ENCODE measurements at places on chromosomes 11 and 22.

- DNase-seq: no peak
These were observed 20.7 kb downstream of the PIK3C2A start for GRCh38 chr11:17186932-17187692.

DNA sequence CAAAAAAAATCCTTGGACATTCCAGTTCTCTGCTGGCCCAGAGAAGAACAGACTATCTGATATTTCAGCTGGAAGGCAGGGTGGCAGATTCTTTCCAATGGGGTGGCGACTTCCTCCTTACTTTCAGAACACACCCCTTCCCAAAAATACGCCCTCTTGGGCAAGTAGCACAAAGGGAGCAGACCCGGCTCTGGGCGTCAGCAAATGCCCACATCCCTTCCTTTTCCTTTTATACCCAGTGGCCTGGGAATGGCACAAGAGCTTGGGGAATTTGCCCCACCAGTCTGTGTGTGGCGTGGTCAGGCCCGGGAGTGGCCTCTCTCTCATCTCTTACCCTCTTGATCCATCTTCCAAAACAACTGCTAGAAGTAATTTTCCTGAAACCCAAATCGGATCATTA is 33.0 kb upstream of the NUP160 start:
- no peak for DNase-seq

- DNase-seq: no peak
These were observed 277.6 kb upstream of the SYN3 start for GRCh38 chr22:33335611-33336279.

DNA sequence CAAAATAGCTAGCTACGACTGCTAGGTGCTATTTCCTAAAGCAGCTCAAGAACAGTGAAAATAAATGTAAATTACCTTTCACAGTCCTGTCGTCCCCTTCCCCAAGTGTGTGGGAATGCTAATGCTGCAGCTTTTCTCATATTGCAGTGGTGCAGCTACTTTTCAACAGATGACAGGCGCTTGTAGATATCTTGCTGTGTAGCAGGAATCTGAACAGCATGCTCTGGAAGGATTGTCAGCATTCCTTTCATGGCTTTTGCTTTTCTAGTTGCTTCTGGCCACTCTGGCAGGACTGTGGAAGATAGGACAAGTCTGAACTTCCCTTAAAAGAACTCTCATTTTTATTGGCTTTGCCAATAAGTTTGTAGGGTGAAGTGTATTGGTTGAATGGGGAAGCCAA is 18.8 kb downstream of the FAR1 start:
- DNase-seq: no peak

DNA sequence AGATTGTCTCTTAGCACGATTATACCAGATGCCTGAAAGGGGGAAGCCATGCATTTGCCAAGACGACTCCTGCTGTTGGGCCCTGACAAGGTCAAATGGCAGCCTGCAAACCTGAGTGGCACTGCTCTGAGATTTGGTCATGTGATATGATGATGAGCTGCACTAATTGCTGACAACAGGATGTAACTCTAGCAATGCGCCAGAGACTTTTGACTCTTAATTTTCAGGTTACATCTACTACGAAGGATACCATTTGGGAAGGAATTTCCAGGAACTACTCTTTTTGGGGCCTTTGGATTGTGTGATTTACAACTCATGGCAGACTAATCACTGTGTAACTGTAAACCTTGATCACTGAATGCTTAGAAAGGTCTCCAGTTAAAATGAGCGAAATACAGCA is 13.1 kb downstream of the TREH start:
- no peak for DNase-seq

- DNase-seq: no peak
These were observed 3.4 kb downstream of the KCNK7 start for GRCh38 chr11:65591939-65592857.

GRCh38 chr11:9613830-9614762 is 40.6 kb downstream of the WEE1 start:
- peak; percentile 81 for DNase-seq

DNA sequence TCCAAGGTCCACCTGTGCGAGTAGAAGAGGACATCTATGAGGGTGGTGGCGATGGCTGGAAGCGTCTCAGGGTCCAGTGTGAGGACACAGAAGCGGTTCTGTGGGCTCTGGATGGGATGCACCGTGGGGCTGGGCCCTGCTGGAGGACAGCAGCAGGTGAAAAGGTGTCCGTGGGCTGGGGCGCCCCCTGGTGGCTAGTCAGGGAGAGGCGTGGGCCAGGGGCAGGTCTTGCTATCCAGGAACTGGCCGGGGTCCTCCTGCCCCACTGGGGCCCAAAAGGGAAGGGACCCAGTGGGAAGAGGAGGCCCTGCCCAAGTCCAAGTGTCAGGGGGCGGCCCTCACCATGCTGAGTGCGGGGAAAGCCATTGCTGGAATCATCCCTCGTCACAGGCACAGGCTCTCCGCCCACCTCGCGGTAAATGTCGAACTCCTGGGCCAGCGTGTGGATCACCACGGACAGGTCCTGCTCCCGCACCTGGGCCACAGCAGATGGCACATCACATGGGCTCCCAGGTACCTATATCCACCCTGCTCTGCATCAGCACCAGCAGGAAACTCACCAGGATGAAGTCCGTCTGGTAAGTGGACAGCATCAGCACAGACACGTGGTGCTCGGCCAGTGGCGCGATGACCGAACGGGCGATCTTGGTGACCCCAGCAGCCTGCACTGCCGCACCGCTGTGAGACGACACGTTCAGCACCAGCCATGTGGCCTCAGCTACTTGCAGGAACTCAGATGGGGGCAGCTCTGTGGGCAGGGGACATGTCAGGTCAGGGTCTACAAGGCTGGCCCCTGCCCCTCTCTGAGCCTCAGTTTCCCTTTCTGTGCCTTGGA is 2.3 kb downstream of the CASTOR1 start:
- DNase-seq: no peak

- DNase-seq: no peak
These were observed 100.9 kb downstream of the MRTFA start for GRCh38 chr22:40535642-40536041.

DNA sequence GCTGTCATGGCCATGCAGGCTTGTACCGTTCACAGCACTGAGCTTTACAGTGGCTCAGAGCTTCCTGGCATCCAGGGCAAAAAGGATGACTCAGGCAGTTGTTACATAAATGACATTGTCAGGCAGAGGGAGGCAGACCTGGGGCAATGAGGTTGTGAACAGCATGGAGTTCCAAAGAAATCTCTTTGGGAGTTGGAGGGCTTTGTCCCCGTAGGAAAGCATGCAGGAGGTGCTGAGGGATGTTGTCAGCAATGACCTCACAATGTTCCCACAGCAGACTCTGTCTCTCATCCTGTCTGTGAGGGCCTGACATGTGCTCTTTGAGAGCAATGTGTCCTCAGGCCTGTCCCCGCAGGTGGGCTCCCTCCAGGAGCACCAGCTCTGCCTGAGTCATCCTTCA is 25.9 kb upstream of the PDE2A start:
- no peak for DNase-seq

GRCh38 chr11:90849312-90849711 is 626.5 kb upstream of the CHORDC1 start:
- no peak for DNase-seq

DNA sequence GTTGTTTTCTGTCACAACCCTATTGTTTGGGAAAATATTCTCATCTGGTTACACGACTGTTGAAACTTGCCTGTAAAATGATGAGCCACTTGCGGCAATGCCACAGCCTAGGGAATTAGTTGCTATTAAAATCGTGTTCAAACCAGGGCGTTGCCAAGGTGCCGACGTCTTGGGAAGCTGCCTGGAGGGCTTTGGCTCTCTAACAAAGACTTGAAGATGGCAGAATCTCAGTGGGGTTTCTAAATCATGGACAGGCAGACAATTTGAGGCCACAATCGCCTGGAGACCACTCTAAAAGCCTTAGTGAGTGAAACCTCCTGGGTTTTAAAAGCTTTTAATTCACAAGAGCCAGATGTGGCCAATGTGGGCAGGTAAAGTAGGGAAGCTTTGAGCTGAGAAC is 117.2 kb upstream of the BMAL1 start:
- no peak for DNase-seq

- DNase-seq: no peak
These were observed 88.1 kb downstream of the MAML2 start for GRCh38 chr11:96254854-96255253.

DNA sequence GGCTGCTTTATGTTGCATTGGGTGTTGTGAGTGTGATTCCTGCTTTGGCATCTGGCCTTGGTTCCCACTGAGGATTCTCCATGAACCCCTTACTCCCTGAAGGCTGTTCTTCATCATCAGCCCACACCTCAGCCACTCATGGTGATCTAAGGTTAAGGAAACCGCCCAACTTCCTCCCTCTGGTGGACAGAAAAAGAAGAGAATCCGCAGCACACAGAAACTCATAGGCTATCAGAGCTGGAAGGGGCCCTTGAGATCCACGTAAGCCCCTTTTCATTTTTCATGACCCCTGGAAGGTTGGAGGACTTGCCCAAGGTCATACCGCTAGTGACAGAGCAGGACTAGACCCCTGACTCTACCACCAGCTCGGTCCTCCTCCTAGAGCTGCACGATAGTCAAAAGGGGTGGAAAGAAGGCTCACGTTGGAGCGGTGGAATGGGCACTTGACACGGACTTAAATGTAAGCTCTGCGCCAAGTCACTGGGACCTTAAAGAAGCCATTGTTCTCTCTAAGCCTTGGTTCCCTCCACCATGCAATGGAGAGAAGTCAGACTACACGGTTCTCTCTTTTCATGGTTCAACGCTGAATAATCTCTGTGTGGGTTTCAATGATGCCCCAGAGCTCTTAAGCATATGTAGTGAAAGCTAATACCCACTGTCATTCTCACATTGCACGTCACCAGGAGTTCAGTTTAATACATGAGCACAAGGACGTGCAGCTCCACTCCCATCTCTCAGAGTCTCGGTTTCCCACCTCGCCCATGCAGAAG is 83.6 kb upstream of the CRTAM start:
- DNase-seq: no peak

- DNase-seq: peak; percentile 36
These were observed 2.2 kb upstream of the OR51E2 start for GRCh38 chr11:4699697-4700435.

DNA sequence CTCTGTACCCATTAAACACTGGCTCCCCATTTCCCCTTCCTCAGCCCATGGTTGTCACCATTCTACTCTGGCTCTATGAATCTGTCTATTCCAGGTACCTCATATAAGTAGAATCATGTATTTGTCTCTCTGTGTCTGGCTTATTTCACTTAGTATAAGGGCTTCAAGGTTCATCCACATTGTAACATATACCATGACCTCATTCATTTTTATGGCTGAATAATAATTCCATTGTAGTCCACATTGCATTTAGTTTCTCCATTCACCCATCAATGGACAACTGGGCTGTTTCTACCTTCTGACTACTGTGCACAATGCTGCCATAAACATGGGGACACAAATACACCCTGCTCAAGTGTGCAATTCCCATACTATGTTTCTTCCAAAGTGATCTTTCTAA is 97.3 kb downstream of the MICAL3 start:
- no peak for DNase-seq

GRCh38 chr11:75907906-75908527 is 93.0 kb downstream of the UVRAG start:
- no peak for DNase-seq

GRCh38 chr11:76662656-76663485 is 7.7 kb downstream of the LRRC32 start:
- DNase-seq: no peak

DNA sequence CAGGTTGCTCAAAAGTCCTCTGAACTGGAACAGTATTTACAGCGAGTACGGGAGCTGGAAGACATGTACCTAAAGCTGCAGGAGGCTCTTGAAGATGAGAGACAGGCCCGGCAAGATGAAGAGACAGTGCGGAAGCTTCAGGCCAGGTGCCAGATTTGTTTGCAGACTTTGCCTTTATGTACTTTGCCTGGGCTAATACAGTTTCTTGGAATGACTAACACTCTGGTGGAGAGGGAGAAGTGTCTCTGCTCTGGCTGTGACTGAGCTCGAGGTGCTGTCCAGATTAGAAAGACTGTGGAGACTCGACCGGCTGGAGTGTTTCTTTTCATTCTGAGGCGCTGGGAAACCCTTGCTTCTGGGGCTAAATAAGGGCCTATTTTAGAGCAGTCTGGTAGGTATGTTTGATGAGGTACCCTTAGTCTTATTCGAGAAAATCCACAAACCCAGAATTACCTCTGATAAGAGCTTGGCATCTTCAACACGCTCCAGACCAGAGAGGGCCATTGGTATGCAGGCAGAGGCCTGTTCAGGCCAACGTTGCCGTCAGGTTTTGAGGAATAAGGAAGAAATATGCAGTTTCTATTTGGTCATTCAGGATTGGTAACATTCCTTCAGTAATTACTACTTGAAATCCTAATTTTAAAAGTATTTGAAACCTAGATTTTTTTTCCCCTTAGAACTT is 76.5 kb downstream of the SWAP70 start:
- peak; percentile 61 for DNase-seq

DNA sequence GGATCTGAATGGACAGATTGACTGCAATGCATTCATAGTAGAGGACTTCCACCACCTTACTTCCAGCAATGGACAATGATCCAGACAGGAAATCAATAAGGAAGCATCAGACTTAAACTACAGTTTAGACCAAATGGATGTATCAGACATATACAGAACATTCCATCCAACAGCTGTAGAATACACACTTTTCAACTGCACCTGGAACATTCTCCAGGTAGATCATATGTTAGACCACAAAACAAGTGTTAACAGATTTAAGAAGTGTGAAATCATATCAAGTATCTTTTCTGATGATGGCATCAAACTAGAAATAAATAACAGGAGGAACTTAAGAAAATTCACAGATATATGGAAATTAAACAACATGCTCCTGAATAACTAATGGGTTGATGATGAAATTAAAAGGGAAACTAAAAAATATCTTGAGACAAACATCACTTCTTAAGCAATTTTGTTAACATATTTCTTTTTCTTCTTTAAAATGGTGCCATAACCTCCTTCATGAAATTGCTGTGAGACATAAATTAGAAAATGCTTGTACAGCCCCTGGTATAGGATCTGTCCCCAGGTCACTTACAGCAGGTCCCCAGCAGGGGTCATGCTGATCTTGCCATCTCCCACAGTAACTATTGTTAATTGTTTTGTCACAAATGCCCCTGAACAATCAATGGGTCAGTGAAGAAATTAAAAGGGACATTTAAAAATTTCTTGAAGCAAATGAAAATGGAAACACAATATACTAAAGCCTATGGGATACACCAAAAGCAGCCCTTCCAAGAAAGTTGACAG is 100.0 kb upstream of the OR4B1 start:
- no peak for DNase-seq

DNA sequence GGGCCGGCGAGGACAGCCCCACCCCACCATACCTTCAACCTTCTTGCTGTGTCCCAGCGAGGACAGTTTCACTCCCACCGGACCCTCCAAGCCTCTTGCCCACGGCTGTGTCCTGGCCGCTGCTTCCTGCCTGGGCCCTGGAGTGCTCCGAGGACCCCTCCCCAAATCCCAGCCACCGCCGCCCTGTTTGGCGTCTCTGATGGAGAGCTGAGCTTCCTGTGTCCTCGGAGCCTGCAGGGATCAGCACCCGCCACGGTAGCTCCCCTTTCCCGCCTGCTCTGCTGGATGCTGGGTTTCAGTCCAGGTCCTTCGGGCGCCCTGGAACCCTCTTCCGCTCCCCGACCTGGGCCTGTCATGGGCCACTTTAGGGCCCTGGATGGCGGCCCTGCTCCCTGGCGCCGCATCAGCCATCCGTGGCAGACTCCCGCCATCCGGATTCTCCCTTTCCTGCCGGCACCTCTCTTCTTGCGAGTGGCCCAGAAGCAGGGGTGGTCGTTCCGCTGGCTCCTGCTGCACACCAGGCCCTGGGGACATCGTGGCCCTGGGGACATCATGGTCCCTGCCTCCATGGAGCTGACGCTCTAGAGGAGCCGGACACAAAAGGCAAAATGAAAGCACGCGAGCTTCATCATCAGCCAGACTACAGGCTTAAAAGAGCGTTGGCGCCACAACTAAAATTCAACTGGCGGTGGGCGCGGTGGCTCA is 34.3 kb upstream of the GAL start:
- no peak for DNase-seq

GRCh38 chr11:71452199-71453036 is 585 bp upstream of the NADSYN1 start:
- DNase-seq: peak; percentile 26

All from GM12864 (cell line).